AG04450 (cell line): ENCODE measurements at places on chromosomes 11 and 22.

GRCh38 chr11:72239313-72239848, 4.6 kb downstream of the PHOX2A start:
- no peak for DNase-seq

DNA sequence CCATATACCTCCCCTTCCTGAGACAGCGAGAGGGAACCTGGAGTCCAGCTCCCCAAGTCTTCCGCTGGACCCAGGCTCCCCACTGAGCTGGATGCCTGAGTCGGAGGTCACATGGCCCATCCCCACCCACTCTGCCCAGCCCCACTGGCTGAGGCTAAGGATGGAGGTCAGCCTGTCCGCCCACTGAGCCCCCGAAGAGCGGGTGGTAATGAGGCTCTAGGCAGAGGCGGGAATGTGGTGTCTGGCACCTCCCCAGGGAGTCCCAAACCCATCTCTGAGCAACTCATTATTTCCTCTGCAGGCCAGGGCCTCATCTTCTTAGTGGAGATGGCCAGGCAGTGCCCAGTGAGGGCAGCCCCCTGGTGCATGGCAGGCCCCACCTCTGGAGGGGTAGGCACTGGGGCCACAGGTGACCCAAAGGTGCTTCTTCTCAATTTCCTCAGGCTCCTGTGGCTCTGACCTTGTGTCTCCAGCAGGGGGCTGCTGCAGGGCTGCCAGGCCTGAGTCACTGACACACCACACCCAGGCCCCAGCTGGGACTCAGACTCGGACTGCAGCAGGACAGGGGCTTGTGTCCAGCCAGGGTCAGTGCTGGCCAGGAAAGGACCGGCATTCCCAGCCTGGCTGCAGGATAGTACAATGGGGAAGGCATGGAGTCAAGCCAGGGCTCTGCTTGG, 10.2 kb upstream of the PDE2A start:
- DNase-seq: no peak

- DNase-seq: no peak
These were observed 34.6 kb downstream of the ZNRF3 start for GRCh38 chr22:28917747-28918549.

DNA sequence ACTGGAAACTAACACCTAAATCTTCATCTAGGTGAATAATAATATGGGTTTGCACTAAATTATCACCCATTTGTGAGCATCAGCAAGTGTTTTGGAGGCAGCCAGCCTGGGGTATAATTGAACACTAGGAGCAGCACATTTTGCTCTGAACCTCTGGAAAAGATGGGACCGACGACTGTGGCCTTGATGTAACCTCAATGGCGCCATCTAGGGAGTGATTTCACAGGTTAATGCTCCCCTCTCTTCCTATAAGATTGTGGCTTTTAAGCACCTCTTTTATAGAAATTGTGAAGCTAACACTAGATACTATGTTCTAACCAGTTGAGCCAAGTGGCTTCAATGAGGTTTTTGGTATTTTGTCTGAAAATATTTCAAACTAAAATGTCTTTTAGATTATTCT, 203.7 kb downstream of the NELL1 start:
- DNase-seq: no peak

DNA sequence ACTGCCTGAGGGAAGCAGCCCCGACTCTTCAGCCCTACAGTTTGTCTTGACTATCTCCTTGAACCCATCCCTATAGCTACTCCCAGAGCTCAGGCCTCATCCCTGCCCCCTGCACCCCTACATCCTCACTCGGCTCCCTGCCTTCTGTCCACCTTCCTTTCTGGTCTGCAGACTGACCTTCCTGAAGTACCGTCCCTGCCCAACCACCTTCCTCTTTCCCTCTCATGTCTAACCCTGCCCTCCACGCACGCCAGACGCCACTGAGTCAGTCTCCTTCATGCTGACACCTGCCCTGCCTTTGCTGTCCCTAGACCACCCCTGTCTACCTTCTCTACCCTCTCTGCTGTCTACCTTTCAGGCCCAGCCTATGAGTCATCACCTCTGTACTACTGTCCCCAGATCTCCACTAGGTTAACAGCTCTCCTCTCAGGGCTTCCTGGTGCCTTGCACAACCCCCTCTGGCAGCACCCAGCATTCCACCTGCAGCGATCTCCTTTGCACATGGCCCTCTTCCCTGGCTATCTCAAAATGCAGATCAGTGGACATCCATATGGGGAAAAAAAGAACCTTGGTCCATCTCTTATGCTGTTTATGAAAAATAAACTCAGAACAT, 8.9 kb downstream of the KCTD21 start:
- DNase-seq: no peak

DNA sequence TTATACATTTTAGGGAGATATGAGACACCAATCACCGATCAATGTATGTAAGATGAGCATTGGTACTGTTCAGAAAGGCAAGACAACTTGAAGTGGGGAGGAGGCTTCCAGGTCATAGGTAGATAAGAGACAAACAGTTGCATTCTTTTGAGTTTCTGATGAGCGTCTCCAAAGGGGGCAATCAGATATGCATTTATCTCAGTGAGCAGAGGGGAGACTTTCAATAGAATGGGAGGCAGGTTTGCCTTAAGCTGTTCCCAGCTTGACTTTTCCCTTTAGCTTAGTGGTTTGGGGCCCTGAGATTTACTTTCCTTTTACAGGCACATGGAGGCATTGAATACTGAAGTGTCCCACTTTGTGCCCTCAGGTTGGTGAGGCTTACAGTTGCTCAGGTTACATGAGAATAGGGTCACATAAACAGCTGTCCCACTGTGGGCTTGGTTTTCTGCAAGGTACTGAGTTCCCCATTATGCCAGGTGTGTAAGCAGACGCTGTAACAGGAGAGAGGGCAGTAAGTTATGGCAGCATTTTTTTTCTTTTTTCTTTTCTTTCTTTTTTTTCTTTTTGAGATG, 129.8 kb upstream of the SERPIND1 start:
- DNase-seq: no peak

DNA sequence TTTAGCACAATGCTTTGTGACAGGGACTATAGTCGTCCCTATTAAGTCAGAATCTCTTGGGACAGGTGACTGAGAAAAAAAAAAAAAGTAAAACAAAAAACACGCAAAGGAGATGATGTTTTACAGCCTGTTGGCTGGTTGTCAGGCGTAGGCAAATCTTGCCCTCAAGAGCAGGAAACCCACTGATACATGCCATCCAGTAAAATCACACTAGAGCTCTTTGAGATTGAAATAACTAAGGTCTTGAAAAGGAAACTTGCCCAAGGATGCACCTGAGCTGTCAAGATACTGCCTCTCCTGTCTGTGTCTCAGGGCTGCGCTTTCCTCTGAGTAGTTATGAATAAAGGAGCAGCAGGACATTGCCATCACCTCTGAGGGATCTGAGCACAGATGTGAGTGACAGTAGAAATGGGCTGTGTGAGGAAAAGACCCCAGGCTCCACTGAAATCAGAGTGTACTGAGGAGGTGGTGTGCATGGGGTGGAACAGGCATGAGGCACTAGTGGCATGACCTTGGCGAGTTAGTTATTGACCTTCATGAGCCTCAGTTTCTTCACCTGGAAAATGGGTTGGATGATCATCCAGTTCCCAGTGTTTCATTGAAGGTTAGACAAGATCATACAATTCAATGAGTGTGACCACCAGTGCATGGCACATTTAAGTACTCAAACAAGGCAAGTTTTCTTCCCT, 23.3 kb downstream of the MICAL2 start:
- no peak for DNase-seq

GRCh38 chr22:39724390-39724789, 153.8 kb downstream of the CACNA1I start:
- DNase-seq: no peak

DNA sequence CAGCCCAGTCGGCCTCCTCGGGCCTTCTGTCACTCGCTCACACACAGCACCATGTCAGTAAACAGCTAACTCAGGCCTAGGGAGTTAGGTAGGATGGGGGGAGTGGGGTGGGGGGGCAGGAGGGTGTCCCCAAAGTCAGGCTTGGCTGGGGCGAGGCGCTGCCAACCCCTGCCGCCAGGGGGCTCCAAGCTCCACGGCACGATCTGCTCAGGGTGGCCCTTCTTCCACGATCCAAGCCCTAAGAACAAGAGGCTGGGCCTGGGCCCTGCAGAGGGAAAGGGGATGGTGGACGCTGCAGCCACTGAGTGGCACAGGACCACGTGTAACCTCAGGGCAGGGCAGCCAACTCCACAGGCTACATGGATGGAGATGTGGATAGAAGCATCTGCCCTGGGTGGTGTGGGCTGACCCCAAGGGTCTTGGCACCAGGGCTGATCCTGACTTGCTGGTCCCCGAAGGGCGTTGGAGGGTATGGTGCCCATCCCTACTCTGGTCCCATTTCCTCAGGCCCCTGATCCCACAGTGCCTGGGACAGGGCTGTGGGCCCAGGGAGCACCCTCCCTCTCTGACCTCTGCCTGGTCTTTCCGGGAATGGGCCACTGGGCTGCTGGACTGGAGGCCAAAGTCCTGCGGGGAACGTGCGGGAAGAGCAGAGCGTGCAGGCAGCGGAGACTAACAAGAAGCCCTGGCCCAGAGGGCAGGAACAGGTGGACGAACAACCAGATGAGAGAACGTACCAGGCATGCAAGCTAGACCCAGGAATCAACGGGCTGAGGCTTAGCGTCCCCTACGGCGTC, 29.1 kb upstream of the TXNRD2 start:
- DNase-seq: no peak

- no peak for DNase-seq
These were observed 240.0 kb downstream of the NXPE2 start for GRCh38 chr11:114918286-114918685.

DNA sequence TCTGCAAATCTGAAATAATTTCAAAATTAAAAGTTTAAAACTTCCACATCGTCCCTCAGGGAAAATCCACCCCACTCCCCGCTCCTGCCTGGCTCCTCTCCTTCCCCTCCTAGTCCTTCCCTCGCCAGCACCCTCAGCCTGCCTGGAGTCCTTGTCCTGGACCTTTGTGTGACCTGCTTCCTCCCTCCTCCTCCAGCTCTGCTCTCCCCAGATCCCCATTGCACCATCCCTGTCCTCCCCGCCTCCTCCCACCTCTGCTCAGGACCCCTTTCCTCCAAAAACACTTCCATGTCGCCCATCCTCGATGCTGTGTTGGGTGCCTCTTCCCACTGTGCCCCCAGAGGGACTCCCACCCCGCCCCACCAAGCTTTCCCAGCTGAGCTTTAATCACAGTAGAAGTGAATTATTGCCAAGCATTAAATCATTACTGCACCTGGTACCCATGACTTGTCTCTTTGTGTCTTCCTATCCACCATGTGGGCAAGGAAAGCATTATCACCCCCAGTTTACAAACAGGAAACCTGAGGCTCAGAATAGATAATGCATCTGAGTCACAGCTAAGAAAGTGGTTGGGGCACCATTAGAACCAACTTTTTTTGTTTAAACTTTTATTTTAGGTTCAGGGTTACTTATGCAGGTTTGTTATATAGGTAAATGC, 2.4 kb upstream of the ZP1 start:
- DNase-seq: no peak

- DNase-seq: peak; percentile 24
These were observed 11.7 kb upstream of the GLYATL1 start for GRCh38 chr11:58927393-58928106.

- DNase-seq: no peak
These were observed 10.4 kb downstream of the SYN3 start for GRCh38 chr22:33047744-33048143.
